GM12878 (cell line): ENCODE measurements at places on chromosomes 12 and 14. TPM values are rescaled to one million over a fixed set of nuclear protein-coding genes. Genes with fewer than 3 reads are reported as not detected.

TMEM132D gene
- 0.03 TPM in 1 of 2 replicates, not detected in the other for total RNA-seq

E2F7 gene
- total RNA-seq = 26.1 and 29.7 TPM in 2 replicates

DNA sequence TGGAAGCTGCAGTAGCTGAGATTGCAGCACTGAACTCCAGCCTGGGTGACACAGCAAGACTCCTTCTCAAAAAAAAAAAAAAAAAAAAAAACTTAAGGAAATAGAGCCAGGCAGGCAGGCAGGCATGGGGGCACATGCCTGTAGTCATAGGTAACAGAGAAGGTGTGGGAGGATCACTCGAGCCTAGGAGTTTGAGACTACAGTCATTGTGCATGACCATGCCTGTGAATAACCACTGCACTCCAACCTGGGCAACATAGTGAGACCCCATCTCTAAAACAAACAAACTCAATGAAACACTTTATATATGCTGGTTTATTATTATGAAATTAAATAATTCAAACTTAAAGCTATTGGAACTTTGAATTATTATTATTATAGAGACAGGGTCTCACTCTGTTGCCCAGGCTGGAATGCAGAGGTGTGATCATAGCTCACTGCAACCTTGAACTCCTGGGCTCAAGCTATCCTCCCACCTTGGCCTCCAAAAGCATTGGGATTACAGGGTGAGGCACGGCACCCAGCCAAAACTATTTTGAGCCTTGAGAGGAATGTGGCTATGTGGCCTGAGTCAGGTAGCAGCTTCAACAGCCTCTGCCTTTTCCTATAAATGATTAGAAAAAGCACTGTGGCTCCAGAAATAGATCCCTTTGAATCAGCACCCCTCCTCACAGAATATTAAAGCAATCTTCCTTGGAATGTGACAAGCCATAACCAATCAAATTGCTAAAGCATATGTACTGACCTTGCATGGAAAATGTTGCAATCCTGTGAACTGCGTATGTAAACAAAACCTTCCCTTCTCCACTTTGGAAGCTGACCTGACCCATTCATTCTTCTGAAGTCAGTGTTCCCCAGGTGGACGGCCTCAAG is 34.7 kb upstream of the YY1 start:
- H3K27me3 ChIP-seq = no peaks in the 10 kb centered on the region
- no peak overlapping the region for H3K27ac ChIP-seq

- no peak for DNase-seq
- no peak overlapping the region for H3K4me3 ChIP-seq
- H3K27me3 ChIP-seq = no peaks in the 10 kb centered on the region
- no peaks in the 10 kb centered on the region for H3K4me1 ChIP-seq
Measured at GRCh38 chr12:49033611-49034285, 15.2 kb upstream of the PRKAG1 start.

DNA sequence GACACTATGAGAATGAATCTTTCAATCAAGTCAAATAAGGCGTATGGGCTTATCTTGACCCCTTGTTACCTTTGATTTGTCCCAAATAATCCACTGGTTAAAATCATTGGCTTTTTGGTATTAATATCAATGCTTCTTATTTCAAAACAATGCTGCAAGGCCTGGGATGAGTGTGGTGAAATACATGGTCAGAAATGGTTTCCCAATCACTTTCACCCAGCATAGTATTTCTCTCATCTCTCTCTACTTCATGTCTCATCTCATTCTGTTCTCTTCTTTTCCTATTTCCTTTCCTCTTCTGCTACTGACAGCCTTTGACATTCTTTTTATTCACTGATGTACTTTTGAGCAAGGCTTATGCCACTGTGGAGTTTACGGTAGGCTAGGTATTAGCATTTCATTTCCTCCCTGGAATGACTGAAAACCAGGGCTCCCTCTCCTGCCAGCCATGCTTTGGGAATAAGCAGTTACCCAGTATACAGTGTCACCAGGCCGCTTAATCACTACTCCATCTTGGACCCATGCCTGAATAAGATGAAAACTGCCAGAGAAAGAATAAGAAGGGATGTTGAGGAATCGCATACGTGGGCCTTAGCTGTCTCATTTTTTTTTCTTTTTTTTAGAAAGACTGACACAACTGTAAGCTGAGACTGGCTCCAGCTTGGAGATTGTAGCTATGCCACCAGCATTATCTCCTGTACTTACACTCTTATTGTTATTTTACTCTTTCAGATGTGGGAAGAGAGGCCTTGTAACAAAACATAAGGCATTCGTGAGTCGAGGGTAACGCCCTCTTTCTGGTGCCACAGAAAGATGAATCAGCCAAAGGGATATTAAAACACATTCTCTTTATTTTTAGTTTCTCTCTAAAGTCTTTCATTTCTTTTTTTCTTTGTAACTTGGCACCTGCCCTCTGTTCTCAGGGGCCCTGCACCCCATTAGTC is 53.5 kb downstream of the IGF1 start:
- no peak overlapping the region for H3K4me3 ChIP-seq
- DNase-seq = no peak
- H3K36me3 ChIP-seq = no peaks in the 10 kb centered on the region
- no peaks in the 10 kb centered on the region for H3K4me1 ChIP-seq
- H3K27ac ChIP-seq = no peak overlapping the region
- no peaks in the 10 kb centered on the region for H3K27me3 ChIP-seq
